Keratinocyte (primary cell): ENCODE measurements at places on chromosomes 5 and 9. TPM values are rescaled to one million over a fixed set of nuclear protein-coding genes. Genes with fewer than 3 reads are reported as not detected.

HSPB3 gene
- 0.08 to 10.0 TPM (median 1.8 TPM) in 3 replicates for polyA plus RNA-seq

- H3K4me1 ChIP-seq, result no peaks in the 10 kb centered on the region
- H3K36me3 ChIP-seq, result peaks cover 3% of the 10 kb centered on the region
- H3K4me3 ChIP-seq, result no peak overlapping the region
- DNase-seq, result no peak
- no peak overlapping the region for H3K27ac ChIP-seq
- H3K27me3 ChIP-seq, result no peaks in the 10 kb centered on the region
Measured at GRCh38 chr5:131563434-131564228, 71.4 kb downstream of the RAPGEF6 start.

GRCh38 chr5:67732921-67733320 is 482.6 kb upstream of the PIK3R1 start:
- H3K4me1 ChIP-seq, result no peaks in the 10 kb centered on the region
- H3K27me3 ChIP-seq, result no peaks in the 10 kb centered on the region
- no peak overlapping the region for H3K4me3 ChIP-seq
- H3K27ac ChIP-seq, result no peak overlapping the region

DNA sequence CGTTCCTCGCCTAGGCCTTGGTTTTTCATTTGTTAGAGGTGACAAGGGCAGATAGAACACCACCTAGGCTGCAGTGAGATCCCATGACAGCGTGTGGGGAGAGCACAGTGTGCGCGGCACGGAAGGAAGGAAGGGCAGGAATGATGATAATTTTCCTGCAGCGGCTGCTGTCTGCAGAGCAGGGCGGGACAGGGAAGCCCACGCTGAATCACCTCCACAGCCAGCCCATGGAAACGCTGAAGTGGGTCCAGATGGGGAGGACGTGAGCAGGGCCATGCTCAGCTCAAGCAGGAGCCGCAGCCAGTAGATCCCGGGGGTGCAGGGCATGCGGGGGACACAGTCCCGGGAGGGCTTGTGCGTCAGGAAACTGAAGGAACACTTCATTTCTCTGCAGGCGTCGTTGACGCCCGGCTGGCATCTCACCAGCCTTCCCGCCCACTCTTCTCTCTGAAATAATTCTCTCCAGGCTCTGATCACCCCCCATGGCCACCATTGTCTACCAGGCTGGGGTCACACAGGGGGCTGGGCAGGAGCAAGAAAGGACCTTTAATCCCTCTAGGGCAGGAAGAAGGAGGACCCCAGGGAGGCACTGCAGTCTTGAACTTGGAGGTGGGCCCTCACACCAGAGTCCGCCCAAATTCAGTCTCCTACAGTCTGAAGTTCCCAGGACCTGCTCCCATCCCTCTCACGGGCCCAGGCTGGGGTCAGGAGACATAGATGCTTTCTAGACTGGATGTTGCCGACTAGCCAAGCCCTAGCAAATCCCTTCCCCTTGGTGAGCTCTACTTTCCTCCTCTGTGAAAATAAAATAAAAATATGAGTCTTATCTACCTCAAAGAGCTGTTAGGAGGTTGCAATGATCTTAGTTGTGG is 20.9 kb upstream of the SYNPO start:
- no peaks in the 10 kb centered on the region for H3K36me3 ChIP-seq
- DNase-seq, result no peak

- no peak for DNase-seq
- H3K4me3 ChIP-seq, result no peak overlapping the region
- H3K4me1 ChIP-seq, result peaks cover 69% of the 10 kb centered on the region
- peak overlapping the region; percentile 96 for H3K27ac ChIP-seq
- H3K36me3 ChIP-seq, result peaks cover 6% of the 10 kb centered on the region
Measured at GRCh38 chr9:114275246-114276004, 47.5 kb upstream of the ORM1 start.

DNA sequence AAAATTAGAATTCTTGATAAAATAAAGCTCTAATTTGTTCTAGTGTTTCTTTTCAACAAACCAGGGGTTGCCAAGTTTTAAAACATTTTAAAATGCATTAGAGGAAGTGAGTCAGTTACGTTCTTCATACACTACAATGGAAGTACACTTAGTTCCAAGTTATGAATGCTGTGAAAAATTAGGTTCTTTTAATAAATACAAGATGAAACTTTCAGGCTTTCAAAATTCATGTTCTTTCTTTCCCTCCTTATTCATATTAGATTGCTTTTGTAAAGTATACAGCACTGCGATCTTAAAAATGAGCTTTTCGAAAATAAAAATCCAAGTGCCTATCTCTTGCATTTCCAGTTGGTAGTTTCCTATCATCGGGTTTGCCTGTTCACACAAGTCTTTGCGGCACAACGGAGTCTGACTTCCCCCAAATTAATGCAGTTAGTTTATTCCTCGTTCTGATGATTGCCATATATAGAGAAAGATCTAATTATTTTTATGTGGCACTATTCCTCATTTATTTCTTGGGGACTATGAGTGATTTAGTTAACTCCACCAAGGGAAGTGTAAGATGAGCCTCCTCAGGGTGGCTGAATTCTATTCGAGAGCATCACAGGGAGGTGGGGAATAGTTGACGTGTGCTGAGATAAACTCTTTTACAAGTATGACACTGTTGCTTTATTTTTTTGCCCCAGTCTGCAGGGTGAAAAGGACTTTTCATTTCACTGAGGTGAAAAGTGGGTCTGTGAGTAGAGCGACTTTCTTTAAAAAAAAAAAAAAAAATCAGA is 238.2 kb downstream of the CD180 start:
- peak overlapping the region; percentile 82 for H3K27ac ChIP-seq
- peaks cover 31% of the 10 kb centered on the region for H3K4me1 ChIP-seq
- peak overlapping the region; percentile 62 for H3K4me3 ChIP-seq
- no peaks in the 10 kb centered on the region for H3K27me3 ChIP-seq
